Hematopoietic multipotent progenitor cell treated with erythropoietin and hydrocortisone succinate and interleukin-3 and kit ligand, for 6 days (in vitro differentiated cells): ENCODE measurements at places on chromosomes 4 and X.

- DNase-seq, result peak; percentile 87
These were observed 24.0 kb downstream of the CYTL1 start for GRCh38 chr4:4995103-4995907.

DNA sequence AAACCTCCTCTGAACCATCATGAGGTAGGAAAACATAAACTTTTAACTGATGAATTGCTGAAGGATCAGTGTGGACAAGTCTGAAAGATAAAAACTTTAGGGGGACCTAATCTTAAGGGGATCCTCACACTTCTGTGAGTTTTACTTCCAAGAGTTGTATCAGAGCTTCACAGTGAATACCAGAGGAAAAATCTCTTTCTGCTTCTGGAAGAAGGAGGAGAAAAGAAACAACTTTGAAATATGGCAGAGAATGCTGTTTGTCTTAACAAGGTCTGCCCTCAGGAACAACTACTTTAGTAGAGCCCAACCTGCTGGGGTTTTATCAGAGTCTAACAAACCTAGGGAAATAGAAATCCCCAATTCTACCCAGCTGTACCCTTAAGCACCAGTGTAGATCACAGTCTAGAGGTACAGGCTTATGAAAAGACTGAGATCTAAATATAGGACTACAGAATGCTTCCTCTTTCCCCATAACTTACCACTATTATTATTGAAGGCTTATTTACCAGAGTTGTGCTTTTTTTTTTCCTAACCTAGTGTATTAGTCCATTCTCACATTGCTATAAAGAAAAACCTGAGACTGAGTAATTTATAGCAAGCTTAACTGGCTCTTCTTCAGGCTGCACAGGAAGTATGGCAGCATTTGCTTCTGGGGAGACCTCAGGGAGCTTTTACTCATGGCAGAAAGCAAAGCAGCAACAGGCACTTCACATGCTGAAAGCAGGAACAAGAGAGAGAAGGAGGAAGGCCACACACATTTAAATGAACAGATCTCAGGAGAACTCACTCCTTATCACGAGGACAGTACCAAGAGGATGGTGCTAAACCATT is 167.9 kb downstream of the CAMK2D start:
- no peak for DNase-seq

- peak; percentile 38 for DNase-seq
These were observed 6.4 kb upstream of the SEPTIN11 start for GRCh38 chr4:76943129-76943620.

DNA sequence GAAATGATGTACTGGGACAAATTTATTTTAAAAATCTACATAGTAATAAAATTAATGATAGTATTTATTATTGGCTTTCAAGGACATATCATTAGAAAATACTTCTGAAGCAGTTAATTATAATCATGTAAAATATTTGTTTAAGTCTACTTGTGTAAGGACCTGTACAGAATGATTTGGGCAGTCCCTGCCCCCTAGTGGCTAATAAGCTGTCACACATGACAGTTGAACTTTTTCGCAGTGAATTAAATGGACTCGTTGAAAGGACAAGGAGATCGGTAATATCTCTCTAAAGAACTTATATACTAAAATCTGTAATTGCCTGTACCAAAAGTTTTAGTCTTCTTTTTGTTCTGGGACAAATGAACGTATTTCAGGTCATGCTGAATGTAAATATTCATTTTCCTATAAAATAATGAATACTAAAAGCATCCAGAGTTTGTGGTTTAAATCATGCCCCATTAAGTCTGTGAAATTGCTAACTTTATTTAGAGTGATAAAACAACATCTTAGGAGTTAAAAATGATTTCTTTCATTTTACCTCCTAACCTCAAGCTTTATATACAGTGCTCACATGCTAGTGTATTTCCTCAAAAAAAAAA is 13.6 kb downstream of the EXOC1 start:
- DNase-seq, result peak; percentile 89

DNA sequence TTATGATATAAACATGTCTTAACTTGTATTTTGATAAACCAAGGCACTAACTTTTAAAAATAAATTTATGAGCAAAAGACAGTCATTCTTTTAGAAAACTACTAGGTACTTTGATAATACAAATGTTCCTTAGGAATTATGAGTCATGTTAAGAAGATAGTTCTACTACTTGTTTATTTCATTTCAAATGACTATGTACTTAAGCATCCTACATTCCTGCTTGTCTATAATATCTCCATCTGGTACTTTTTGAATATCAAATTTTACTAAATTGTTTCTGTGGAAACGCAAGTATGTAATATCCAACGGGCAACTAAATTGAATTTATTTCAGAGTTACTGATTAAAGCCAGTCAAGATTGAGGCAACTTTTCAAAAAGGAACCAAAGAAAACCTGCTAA is 61.8 kb downstream of the CAMK2D start:
- no peak for DNase-seq

DNA sequence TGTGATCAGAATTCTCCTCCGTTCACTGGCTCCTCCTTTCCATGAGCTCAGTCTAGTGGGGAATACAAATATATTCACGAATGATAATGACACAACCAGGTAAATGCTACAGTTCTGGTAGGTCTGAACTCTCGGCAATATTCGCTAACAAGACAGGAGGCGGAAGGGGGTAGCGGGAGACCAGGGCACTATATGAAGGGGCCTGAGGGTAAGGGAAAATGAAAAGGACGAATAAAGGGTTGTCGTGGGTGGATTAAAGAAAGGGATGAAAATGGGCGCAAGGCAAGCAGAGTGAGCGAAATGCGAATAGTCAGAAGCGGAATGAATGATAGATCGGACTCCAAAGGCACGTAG is 743 bp downstream of the NKAP start:
- no peak for DNase-seq

- DNase-seq, result no peak
These were observed 56.9 kb upstream of the PRPS1 start for GRCh38 chrX:107571296-107571998.
